Foreskin keratinocyte (primary cell): ENCODE measurements at places on chromosomes 13 and 19. TPM values are rescaled to one million over a fixed set of nuclear protein-coding genes. Genes with fewer than 3 reads are reported as not detected.

The FXYD1 gene
- 0.67 and 0.81 TPM in 2 replicates for polyA plus RNA-seq

DNA sequence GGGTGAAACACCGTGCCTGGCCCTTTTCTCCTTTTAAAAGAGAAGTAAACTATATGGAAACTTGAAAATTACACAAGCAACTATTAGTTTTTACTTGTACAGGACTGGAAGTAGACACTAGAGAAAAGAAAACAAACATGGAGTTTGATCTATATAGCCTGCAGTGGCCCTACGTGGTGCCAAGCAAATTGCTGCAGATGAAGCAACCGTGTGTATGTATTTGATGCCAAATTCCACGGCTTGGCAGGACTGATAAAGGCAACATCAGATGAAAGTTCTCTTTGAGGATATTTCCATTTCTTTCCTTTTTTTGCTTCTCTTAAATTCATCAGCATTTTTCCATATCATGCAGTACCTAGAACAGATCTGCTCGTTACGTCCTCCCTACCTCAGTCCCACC is 49.8 kb downstream of the ATP8A2 start:
- DNase-seq: no peak

The LSR gene
- polyA plus RNA-seq: 113 and 125 TPM in 2 replicates

The ITGBL1 gene
- 0.16 and 0.39 TPM in 2 replicates for polyA plus RNA-seq

DNA sequence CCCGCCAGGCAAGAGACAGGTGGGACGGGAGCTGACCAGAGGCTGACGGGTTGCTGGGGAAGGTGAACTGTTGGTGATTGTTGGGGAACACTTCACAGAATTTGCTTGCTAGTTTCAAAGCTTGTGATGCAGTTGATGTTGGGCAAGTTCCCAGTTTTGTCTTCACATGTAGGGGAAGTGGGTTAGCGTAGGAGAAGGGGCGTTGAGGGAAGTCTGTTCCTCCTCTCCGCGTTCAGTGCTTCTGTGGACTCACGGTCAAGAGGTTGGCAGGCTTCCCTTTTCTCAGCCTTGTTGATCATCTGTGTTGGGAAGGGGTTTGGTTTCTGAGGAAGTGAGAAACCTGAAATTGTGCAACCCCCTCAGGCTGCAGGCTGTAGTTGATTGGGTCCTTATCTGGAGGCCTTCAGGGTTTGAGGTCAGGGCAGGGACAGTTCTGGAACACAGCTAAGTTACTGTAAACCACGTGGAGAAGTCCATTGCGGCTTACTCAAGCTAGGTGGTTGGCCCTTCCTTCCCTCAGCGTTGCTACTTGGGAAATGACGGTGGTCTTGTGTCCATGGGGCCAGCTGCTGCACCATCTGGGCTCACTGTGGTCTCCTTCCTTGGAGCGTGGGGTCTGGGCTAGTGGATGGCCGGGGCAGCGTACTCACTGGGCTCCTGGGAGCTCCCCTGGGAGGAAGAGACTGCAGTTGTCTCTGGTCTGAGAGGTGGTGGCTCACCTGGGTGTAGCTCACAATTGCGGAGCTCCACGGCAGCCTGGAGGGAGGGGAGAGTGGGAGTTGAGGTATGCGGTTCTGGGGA is 7.5 kb downstream of the RPS9 start:
- no peak for DNase-seq

DNA sequence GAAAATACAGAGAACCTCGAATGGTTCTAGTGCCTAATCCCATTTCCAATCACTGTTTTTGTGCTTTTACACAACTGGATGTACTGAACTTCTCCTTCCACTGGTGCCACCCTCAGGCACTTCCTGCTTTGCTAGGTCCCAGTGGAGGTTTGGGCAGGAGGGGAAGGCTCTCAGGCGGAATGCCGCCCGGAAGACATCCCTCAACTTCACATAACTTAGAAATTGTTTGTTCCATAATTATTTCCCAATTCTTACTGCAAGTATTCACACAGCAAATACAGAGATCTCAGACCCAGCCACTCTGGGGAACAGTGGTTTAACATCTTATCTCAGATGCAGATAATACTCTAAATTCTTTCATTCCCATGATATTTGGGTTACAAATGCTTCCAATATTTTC is 195.7 kb upstream of the IPO5 start:
- no peak for DNase-seq

DNA sequence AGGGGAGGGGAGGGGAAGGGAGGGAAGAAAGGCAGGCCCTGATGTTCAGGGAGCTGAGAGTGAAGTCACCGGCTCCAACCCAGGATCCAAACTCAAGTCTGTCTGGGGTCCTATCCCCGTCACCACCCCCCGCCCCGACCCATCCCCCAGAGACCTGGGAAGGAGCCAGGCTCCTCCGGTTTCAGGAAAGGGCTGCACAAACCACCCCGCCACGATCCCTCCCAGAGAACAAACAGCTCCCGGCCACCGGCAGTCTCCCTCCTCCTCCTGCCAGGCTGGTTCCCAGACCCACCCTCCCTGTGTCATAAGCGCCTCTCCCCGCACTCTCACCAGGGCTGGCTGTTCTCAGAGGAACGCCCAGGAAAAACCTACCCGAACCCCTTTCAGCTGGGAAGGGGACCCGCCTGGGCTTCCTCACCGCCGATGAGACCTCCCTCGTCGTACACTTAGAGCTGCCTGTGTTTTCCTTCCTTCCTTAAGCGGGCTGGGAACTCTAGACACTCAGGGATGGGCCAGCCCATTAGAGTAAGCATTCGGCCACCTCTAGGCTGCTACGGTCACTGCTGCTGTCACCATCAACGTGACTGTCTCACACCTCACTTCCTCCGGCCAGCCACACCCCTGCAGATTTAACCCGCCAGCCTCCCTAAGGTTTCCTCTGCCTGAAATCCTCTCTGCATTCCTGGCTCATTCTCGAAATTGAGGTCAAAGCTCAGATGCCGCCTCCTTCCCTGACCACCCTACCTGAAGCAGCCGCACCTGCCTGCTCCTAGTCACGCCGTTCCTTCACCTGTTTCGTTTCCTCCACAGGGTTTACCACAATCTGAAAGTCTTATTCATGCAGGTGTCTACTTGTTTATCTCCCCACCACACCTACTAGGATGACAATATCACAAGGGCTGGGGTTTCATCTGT is 6.3 kb upstream of the RDH13 start:
- no peak for DNase-seq

DNA sequence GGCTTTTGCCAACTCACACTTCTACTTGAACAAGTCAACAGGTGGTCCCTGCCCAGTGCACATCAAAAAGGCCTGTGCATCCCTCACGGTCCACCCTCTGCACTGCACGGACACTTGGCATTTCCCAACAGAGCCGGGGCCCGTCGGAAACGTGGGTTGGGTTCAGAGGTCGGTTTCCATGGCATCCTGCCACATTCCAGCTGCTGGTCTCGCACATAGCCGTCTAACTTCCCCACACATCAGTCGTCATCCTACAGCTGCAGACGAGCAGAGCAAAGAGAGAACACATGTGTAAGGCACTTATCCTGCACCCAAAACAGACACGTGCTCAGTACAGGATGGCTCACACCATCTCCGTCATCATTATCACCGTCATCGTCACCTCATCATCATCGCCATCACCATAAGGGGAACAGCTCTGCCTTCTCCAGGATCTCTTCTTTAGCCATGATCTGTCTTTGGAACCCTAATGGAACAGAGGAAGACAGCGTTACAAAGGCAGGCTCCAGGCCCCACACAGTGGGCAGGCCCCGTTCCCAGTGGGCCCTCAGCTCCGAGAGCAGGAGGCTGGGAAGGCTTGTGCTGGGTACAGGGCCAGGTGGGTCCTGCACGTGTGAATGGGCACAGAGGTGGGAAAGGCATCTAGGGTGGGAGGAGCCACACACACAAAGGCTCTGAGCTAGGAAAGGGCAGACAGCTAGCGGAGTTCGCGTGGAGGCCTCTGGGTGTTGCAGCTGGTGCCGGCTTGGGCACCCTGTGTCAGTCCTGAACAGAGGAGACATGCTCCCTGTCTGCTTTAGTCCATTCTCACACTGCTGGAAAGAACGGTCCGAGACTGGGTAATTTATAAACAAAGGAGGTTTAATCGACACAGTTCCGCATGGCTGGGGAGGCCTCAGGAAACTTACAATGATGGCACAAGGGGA is 170.8 kb upstream of the SOX1 start:
- no peak for DNase-seq

DNA sequence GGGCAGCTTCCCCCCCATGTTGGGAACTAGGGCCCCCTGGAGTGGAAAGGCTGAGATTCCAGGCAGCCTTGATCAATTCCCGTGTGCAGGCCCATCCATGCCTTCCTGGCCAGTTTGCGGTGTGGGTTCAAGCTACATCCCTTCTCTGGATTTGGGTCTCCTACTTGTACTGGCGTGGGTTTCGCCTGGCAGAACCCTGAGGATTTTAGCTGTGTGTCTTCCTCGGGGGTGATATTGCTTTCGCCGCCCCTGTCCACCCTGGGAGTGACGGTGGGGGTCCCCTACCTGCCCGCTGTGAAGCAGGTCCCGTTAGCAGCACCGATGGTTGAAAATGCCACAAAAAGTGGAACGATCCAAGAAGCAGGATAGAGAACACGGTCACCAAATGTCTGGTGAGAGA is 11.4 kb downstream of the SLC7A9 start:
- DNase-seq: no peak

The PRRG2 gene
- 9.3 and 9.5 TPM in 2 replicates for polyA plus RNA-seq
